ENCODE measurements at places on chromosomes 7 and 10.

- no peak for DNase-seq
Observed at GRCh38 chr7:122137251-122138077, 6.6 kb downstream of the AASS start.

- no peak for DNase-seq
Observed at GRCh38 chr7:108525327-108525984, 479 bp downstream of the PNPLA8 start.

DNA sequence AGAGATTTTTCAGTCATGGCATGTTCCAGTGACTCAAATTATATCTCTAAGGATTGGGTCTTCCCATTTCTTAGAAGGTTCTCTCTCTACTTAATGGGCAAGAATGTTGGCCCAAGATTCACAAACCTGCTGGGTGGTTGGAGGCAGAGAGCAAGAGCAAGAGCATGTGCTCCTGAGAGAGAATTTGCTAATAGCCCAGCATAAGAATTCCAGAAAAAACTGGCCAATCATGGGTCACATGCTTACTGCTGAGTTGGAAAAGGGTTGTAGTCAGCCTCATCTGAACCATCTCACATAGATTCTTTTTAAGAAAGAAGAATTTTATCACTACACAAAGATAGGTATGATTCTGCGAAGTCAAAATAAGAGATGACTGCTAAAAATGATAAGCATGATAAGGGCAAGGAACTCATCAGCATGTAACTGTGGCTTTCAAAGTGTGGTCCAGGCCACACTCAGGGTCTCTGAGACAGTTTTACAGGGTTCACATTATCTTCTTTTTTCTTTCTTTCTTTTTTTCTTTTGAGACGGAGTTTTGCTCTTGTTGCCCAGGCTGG lies 8.2 kb upstream of the VCL start:
- no peak for DNase-seq

DNA sequence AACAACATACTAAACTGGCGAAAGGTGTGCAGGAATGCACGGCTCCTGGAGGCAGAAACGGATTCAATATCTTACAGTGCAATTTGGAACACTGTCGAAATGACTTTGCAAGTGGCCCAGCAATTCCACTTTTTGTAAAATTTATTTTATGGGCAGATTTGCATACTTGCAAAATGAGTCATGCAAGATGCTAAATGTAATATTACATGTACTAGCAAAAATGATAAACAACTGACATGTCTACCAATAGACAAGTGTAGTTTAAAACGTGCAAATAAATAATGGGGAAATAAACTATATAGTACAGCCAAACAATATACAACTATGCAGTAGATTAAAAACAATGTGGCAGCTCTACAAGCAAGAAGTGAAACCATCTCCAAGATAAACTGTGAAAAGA lies 97.7 kb downstream of the ARHGAP12 start:
- DNase-seq, result no peak

- DNase-seq, result no peak
Observed at GRCh38 chr10:133361773-133362441, 4.1 kb upstream of the FUOM start.

GRCh38 chr7:102063690-102064180 lies 222.9 kb upstream of the SH2B2 start:
- DNase-seq, result peak; percentile 67

Data from Caco-2 (cell line).